ENCODE measurements at places on chromosomes 2 and 18.

- DNase-seq, result no peak
Measured at GRCh38 chr2:108918156-108918874, 70.7 kb downstream of the EDAR start.

- no peak for DNase-seq
Measured at GRCh38 chr2:134381141-134381540, 127.3 kb downstream of the MGAT5 start.

DNA sequence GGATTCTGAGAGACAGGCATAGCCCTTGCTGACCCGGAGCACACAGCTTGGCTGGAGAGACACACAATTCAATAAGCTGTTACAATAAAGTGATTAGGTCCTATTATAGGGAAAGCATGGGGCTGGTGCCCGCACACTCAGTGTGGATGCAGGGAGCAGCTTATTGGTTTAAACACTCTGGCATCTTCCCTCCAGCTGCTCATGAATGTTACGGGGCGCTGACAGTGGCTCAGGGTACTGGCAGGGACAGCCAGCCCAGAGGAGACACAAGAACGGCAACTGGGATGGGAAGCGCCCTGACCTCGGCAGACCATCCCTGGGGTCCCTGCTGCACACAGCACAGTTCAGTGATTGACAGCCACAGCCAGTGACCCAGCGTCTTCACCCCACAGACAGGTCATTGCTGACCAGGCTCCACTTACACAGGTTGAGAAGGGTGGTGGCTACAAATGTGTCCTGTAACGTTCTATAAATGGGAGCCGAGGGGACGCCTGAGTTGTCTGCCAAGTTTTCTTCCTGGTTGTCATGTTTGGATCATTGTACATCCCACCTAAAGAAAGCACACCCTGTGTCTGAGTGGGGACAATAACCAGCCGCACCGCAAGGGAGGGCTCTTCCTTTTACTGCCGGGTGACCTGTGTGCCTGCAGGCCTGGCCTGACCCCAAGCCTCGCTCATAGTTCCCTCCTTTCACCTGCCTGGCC, 60.3 kb downstream of the SH3BP4 start:
- no peak for DNase-seq

DNA sequence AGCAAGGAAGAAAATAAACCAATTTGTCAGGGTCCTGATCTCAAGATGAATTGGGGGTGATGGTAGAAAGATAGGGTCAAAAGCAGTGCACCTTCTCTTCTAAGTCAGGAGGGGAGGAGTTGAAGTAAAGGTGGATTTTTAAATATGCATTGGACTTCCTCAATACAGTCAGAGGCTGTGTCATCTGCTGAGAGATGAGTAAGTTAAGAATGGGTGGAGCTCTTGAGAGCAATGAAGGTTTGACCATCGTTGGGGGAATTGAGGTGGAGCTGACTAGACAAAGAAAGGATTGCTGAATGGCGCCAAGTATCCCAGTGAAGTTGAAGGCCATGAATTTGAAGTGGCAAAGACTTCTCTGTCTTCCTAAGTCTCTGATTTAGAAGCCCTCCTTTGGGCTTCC, 18.4 kb upstream of the CPO start:
- no peak for DNase-seq

All from stimulated activated CD4-positive, alpha-beta T cell treated with anti-CD3 and anti-CD28 coated beads, Interleukin-1b, Interleukin-23, amount 100 ng/mL, for 1 hour (primary cell).